ENCODE measurements at places on chromosomes 3 and 15.

- no peak for DNase-seq
Measured at GRCh38 chr15:85727068-85727467, 67.7 kb downstream of the KLHL25 start.

DNA sequence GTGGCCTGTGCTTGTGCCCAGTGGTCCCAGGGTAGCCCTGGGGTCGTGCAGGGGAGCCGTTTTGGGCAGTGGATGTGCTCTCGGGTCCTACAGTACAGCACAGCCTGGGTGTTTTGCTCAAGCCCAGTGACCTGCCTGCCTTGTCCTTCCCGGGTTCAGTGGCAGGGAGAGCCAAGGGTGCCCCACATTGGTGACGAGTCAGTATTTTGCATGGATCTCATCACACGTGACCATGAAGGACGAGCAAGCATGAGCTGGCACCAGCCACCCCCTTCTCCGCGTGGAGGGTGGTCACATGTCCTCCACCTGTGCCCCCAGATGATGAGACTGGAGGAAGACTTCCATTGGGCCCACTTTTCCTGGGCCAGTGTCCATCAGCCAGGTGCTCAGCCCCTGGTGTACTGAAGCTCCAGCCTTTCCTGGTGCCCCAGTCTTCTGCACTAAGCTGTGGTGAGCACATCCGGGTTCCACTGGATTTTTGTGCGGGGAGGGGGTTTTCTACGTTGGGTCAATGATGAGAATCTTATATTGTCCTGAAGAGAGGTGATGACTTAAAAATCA, 197.5 kb downstream of the UBE3A start:
- no peak for DNase-seq

DNA sequence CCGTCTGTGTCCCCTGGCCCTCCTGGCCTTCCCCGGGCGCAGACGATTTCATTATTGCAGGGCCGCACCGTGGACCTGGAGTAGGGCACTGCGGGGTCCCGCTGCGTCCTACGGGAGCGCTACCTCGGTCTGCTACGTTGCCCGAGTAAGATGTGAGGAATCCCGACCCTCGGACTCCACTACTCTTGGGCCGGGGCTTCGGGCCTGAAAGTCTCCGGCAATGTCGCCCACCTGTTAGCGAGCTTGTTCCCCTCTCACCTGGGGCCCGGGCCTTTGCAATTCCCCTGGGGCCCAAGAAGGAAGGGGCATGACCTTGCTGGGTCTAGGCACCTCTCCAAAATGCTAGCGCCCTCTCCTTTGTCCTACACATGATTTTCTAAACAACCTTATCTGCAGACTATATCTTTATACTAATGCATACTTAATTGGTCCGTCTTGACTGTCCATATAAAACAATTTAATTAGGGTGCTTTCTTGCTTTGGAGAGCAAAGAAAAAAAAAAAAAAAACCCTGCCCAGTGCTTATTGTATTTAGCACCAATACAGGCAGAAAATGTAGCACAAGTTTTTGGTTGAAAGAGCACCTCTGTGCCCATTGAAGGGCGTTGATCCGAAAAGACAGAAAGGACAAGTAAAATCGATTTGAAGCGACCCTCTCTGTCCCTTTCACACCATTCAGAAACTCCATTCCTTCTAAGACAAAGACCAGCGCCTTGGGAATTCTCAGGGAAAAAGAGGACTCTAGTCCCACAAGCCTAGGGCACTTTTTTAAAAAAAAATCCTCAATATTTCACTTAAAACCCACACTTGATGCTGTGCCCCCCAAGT, 7.0 kb upstream of the NR2F2 start:
- DNase-seq: no peak

GRCh38 chr15:66249605-66250174, 3.9 kb downstream of the MEGF11 start:
- DNase-seq: no peak

DNA sequence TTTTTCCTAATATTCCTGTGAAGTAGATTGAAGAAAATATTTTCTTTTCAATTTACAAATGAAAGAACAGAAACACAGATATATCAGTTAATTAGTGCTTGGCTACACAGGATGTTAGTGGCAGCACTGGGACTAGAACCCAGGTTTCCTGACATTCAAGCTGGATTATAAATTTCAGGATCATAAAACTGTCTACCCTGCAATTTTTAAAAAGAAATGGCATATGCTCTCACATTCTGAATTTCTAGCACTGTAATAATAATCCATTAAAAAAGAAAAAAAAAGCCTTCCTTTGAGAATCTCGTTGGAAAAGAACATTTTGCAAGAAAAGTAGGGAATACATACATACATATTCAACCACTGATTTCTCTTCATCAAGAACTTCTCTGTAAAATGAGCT, 9.3 kb upstream of the DPH6 start:
- DNase-seq: no peak

All from mucosa of descending colon (tissue), 3 donors.